ENCODE measurements at places on chromosomes 5 and 9.
A peak's percentile ranks its signal among the peaks of the same experiment; 100 is the strongest.

- DNase-seq: peak; percentile 87
Observed at GRCh38 chr5:56457887-56458812, 225.0 kb upstream of the ANKRD55 start.

GRCh38 chr5:14097998-14098471 is 45.1 kb upstream of the TRIO start:
- no peak for DNase-seq

DNA sequence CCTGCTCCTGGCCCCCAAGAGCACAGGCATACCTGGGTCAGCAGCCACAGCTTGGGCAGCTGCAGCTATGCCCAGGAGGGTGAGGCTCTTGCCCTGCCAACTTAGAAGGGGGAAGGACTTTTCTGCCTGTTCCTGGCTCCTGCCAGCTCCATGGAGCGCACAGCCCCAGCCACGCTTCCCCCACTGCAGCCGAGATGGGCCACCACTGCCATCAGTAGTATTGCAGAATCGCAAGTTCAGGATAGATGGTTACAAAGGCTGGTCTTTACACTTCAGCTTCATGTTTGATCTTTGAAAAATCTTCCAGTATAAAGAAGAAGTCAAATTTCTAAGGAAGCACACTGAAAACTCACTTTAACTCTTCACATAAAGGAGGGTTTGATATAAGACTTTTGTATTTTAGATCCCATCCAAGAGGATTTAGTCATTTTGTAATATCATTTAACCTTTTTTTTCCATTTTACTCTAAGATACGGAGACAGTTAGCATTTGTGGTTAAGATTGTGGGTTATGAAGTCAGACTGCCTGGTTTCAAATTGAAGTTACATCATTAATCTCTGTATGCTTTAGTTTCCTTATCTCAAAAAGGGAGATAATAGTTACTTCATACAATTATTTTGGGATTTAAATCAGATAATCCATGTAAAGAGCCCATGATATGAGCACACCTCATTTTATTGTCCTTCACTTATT is 81.8 kb downstream of the NLN start:
- DNase-seq: no peak

GRCh38 chr5:136023958-136024541 is 4.7 kb upstream of the TGFBI start:
- peak; percentile 59 for DNase-seq

GRCh38 chr5:146188358-146188757 is 5.9 kb upstream of the LARS1 start:
- no peak for DNase-seq

GRCh38 chr5:181054138-181054537 is 14.1 kb downstream of the BTNL9 start:
- no peak for DNase-seq

DNA sequence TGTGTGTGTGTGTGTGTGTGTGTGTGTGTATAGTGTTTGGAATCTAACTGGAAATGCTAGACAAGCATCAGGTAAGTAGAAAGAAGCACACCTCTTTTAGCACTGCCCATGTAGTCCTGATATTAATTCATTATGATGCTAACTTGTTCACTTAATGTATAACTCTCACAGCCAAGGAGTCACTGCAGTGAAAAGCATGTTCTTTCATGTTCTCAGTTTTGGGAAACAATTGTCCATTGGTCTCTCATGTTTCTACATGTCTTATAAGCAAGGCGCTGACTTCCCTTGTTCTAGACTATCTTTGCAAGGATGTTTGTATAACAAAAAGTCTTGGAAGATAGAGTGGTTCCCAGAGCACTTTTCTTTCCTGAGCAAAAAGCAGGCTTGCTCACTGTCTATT is 148.8 kb upstream of the TNPO1 start:
- no peak for DNase-seq

DNA sequence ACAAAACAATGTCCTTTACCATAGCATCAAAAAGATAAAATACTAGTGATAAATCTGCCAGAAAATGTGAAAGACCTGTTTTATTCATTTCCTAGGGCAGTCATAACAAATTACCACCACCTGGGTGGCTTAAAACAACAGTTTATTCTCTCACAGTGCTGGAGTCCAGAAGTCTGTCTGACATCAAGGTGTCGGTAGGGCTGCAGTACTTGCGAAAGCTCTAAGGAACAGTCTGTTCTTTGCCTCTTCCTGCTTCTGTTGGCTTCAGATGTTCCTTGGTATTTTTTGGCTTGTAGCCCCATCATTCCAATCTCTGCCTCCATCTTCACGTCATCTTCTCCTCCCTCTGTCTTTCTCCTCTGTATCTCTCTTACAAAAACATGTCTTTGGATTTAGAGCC is 51.0 kb downstream of the PTPDC1 start:
- DNase-seq: no peak

DNA sequence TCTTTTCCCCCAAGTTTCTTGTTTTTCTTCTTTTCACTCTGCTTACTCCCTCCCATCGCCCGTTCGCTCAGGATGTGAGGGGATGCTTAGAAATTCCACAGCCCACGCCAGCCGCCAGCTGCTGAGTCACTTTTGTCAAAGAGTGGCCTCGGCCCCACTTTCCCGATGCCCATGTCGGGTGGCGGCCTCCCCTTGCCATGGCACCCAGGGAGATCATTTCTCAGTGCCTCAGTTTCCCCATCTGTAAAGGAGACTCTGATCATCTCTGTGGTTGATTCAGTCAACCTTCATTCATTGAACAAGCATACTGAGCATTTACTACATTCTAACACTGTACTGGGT is 353 bp upstream of the PDGFRB start:
- no peak for DNase-seq

- DNase-seq: no peak
Observed at GRCh38 chr5:95520206-95520605, 34.6 kb downstream of the SKIC3 start.

DNA sequence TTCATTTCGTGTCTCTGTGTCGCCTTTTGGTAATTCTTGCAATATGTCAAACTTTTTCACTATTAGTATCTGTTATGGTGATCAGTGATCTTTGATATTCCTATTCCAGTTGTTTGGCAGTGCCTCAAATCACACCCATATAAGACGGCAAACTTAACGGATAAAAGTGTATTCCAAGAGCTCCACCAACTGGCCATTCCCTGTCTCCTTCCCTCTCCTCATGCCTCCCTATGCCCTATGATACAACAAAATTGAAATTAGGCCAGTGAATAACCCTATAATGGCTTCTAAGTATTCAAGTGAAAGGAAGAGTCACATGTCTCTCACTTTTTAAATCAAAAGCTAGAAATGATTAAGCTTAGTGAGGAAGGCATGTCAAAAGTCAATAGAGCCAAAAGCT is 74.8 kb downstream of the CDK5RAP2 start:
- no peak for DNase-seq

GRCh38 chr5:156598964-156599363 is 251.1 kb upstream of the PPP1R2B start:
- DNase-seq: no peak

- no peak for DNase-seq
Observed at GRCh38 chr5:148924817-148925216, 98.4 kb downstream of the ADRB2 start.

DNA sequence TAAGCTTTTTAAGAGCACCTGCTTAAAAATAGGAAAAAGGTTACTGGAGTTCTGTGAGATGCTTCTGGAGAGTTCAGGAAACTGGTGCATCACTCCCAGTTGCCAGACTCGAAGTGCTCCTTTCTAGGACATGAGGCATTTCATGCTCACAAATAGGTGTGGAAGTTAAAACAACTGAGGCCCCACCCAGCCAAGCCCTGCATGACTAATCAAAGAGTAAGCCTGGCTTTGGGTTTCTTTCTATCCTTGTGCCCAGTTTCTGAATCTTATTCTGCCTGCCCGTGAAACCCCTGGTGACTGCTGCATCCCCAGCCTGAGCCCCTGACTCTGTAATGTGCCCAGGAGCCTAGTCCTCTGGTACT is 7.7 kb downstream of the SPINK9 start:
- no peak for DNase-seq

DNA sequence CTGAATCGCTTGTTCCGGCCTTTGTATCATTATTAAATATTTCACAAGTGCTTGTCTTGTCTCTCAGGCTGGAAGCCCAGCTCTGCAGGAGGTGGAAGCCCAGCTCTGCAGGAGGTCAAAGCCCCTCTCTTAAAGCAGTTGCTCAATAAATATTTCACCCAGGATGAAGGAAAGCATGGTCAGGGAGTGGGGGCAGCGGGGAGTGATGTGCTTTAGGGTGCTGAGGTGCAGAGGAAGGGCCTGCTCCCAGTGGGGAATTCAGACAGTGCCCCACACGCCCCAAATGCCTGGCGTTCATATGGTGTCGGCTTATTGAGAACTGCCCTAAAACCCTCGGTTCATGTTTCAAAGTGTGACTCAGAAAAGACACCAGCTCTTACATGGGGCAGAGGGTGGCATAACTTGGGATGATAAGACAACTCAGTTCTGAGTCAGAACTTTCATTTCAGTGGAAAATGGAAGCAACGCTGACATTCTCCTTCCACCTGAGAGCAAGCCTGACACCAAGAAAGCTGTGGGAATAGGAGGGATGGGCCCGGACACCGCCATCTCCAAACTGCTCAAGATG is 114.3 kb upstream of the DAP start:
- DNase-seq: no peak

- no peak for DNase-seq
Observed at GRCh38 chr5:52190737-52191136, 597.0 kb upstream of the ITGA1 start.

GRCh38 chr9:126673689-126674364 is 60.1 kb downstream of the LMX1B start:
- DNase-seq: no peak

GRCh38 chr5:124527220-124527991 is 219.0 kb downstream of the ZNF608 start:
- DNase-seq: peak; percentile 95

GRCh38 chr5:130978475-130978874 is 186.6 kb downstream of the HINT1 start:
- DNase-seq: peak; percentile 77

DNA sequence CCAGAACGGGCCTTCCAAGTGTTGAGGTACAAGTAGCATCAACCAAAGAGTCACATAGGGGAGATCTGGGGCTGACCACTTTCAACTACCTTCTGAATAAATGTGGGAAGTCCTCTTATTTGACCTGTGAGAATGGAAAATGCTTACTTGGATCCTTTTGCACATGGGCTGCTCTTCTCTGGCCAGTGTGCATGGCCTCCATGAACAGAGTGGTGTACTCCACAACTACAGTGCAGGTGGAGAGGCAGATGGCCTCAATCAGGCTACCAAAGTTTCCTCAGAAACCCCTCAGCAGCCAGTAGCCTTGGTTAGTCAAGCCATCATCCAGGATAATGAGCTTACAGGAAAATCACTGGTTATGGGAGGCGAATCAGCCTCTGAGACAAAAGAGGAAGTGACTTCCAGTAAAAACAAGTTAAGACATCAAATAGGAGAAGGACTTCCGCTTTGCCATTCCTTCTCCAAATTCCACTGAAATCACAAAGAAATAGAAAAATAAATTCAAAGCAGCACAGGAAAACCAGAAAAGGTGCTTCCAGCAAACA is 18.3 kb upstream of the FCHO2 start:
- no peak for DNase-seq

DNA sequence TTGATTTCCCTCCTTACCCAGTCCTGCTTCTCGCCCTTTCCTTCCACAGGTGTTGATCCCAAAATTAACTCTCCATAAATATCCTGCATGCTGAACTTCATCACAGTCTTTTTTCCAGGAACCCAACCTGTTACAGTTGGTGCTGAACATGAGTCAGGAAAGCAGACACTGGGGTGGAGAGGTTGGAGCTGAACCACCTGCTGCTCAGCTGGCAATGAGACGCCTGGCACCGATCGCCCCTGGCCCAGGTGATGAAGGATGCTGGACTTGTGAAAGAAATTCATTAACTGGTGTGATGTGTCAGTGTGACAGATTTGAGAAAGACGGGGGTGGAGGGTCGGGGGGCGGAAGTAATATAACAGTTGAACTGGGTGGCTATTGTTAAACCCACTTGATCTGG is 30.6 kb downstream of the CPLX2 start:
- no peak for DNase-seq

DNA sequence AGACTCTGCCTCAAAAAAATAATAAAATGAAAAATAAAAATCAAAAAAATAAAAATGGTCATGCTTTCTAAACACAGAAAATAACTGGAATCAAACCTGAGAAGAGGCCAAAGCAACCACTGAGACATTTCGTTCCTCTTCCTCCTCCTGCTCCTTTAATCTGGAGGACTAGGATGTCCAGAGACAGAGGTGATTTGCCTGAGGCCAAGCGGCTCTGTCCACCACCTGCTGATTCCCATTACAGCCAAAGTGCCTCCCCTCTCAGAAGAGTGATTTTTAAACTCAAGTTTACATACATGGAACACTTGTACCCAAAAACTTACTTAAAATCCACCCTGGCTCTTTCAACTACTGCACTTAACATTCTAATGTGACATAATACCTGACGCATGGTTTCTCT is 65.6 kb downstream of the TLE1 start:
- no peak for DNase-seq

Measured in umbilical cord (tissue), 2 donors.